ENCODE measurements at places on chromosomes 16 and 17.
A peak's percentile ranks its signal among the peaks of the same experiment; 100 is the strongest.

DNA sequence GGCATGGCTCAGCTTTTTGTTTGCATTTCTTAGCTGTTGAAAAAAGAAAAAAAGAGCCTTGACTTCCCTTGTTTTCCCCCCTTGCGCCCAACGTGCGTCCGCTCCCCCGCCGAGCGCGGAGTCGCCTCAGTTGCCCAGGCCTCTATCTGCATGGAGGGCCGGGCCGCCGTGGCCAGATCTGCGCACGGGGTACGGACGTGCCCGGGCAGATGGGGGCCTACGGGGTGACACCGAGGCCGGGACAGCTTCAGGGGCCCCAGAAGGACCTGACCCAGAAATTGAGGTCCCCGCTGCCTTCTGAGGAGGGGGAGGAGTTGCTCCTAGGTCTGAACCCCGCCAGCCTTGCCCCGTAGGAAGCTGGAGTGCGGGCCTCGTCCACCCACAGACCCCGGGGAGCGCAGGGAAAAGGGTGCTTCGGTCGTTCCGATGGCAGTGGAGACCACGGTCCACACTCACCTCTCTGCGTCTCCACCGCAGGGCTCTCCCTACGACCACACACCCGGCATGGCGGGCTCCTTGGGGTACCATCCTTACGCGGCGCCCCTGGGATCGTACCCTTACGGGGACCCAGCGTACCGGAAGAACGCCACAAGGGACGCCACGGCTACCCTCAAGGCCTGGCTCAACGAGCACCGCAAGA lies 1.5 kb downstream of the IRX5 start:
- DNase-seq: peak; percentile 21

DNA sequence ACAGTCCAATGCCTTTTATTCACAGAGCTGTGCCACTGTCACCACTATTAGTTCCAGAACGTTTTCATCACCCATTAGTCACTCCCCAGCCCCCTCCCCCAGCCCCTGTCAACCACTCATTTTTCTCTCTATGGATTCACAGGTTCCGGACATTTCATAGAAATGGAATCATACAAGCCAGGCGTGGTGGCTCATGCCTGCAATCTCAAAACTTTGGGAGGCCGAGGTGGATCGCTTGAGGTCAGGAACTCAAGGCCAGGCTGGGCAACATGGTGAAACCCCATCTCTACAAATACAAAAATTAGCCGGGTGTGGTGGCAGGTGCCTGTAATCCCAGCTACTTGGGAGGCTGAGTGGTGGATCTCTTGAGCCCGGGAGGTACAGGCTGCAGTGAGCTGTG lies 759 bp upstream of the PAM16 start:
- DNase-seq: no peak

GRCh38 chr17:30323895-30324319 lies 9.9 kb downstream of the TMIGD1 start:
- peak; percentile 10 for DNase-seq

- no peak for DNase-seq
Measured at GRCh38 chr17:34758316-34758715, 178.9 kb downstream of the TMEM132E start.

GRCh38 chr16:4704491-4704890 lies 11.1 kb downstream of the NUDT16L1 start:
- DNase-seq: no peak

GRCh38 chr17:36697903-36698530 lies 96.6 kb downstream of the MRM1 start:
- no peak for DNase-seq

DNA sequence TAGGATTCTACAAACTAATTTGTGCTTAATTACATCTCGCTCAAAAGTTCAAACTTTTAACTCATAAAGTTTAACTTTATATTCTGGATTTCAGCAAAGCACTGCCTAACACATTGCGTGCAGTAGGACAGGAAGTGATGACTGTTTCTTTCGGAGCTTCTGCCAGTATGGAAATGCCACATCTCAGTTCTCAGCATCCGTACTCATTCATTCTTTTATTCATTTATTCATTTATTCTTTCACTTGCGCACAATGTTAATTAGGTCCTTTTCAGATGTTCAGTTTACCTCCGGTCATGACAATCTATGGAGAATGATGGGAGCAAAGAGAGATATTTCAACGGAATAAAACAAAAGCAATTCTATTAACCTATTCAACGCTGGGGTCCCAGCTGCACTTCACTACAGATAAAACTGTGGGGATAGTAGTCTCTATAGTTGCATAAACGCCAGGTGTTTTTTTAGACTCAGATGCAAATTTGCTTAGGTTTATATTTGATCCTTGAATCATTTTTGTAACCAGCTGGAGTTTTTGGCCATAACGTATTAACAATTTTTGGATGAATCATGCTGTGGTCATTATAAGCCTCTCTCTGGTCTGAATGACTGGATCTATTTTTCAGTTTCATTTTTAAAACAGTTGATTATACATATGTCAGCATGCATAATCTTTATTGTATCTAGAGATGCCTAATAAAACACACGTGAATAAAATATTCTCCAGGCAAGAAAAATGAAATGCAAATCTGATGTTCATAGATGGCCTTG lies 143.9 kb downstream of the KCNJ2 start:
- DNase-seq: peak; percentile 13

DNA sequence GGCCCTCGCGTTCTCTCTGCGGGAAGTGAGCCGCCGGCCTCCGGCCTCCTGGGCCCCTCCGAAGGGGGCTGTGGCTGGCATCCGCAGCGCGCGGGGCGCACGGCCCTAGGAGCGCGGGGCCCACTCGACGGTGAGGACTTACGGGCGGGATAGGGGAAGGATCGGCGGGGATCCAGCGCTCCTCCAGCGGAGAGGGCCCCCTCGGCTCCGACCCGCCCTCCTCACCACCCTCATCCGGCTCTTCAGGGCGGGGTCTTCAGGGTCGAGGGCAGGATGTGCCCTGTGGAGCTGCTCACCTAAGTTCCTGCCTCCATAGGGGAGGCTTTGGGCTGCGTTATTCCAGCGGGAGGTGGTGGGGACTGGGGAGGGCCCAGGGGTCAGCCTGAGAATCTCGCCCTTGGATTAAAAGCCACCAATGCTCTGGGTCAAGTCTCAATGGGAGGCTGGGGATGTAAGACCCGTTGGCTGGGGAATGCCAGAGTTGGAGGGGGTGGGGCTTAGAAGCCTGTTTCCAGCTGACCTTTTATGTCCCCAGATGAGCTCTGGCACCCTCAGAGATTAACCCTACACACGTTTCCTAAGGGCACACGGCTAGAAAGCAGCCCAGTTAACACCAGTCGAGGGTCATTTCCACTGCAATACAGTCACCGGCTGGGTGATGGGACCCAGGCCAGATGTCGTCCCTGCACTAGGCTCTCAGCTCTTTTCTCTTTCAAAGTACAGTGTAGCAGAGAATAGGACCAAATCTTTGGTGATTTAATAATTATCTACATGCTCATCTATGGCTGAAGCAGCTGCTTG lies 13.4 kb downstream of the TBX2 start:
- DNase-seq: no peak

GRCh38 chr16:1903220-1903574 lies 15.0 kb downstream of the HS3ST6 start:
- DNase-seq: no peak

Data from fibroblast of gingiva (primary cell).